Aorta (tissue), 5 donors: ENCODE measurements at places on chromosomes 6 and 20. TPM values are rescaled to one million over a fixed set of nuclear protein-coding genes. Genes with fewer than 3 reads are reported as not detected.

DNA sequence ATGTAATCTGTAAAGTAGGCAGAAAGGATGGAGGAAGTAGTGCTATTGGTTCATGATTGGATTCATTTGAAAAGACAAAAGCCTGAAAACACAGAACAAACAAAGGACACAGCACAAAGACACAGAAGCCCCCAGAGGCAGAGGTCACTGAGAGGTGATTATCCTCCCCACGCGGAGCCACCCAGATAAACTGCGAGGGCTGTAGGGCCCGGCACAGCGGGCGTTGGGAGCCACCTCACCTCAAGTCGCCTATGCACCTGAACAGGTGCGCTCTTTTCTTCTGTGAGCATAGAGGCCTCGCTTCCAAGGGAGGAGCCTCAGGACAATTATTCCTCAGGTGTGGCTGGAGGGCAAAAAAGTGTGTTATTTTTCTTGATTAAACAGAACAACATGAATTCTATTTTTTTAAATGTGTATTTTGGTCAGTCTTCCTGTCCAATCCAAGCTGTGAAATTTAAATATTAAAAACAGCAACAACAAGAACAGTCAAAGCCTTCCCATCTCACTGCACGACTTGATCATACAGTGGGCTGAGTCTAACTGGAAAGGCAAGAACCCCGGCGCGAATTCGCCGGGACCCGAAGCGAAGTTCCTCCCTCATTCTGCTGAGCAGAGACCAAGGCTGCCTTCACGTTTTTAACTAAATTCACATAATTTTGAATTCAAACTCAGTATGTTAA, 205.3 kb downstream of the THBS2 start:
- DNase-seq: no peak

The ATP5F1E gene
- total RNA-seq: 48.2 TPM

The ACOT8 gene
- 11.2 TPM for total RNA-seq

DNA sequence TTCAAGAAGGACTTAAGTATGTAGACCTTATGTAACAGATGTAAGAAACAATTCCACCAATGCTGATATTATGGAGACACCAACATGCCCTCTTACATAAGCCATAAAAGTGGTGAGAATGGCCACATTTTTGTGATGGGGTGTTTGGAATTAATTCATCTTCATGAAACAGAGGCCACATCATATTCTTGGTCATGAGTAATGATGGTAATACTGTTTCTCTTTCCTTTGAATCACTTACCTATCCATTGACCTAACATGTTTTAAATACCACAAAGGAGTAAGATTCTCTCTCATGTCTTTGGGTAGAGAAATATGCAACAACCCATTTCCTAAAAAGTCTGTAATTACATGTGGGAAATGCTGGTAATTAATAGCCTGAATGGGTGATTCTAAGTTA, 545.4 kb upstream of the FLRT3 start:
- no peak for DNase-seq

GRCh38 chr6:3391902-3392458, 64.9 kb downstream of the SLC22A23 start:
- DNase-seq: no peak

GRCh38 chr6:32684246-32684645, 17.8 kb upstream of the HLA-DQB1 start:
- no peak for DNase-seq

- no peak for DNase-seq
These were observed 162.9 kb upstream of the SASH1 start for GRCh38 chr6:148179786-148180185.

The DSTN gene
- total RNA-seq: 1,932 TPM

DNA sequence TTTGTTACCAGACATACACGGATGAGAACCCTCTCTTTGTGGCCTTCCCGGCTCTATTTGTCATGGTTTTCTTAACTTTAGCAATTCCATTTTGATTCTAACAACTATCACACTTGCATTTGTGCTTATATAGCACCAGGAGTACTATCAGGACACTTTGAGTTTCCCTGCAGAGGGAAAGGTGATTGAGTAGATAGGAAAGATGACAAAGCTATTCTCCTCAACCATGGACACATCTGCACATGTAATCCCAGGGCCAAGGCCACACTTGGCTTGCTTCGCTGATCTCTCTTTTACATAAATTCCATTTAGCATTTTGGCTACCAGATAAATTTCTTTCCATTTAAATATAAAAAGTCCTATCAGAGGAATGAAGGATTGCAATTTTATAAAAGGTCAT, 23.3 kb upstream of the CFAP206 start:
- DNase-seq: no peak

GRCh38 chr20:2398449-2398848, 17.7 kb downstream of the TGM6 start:
- DNase-seq: no peak

DNA sequence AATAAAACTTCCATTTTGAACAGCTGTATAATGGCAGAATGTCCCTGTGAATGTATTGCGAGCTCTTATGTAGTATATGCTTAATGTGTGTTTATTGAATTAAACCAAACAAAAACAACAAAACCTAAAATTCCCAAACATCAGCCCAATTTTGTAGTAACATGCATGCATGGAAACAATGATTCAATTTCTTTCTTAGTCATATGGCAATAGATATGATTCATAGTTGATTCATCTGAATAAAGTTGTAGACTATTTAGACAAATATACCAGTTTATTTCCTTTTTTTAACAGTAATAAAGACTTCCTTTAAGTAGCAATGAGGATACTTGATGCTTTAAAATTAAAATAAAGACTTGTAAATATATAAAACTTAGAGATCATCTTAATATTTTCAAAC, 670.6 kb downstream of the CD109 start:
- DNase-seq: no peak

DNA sequence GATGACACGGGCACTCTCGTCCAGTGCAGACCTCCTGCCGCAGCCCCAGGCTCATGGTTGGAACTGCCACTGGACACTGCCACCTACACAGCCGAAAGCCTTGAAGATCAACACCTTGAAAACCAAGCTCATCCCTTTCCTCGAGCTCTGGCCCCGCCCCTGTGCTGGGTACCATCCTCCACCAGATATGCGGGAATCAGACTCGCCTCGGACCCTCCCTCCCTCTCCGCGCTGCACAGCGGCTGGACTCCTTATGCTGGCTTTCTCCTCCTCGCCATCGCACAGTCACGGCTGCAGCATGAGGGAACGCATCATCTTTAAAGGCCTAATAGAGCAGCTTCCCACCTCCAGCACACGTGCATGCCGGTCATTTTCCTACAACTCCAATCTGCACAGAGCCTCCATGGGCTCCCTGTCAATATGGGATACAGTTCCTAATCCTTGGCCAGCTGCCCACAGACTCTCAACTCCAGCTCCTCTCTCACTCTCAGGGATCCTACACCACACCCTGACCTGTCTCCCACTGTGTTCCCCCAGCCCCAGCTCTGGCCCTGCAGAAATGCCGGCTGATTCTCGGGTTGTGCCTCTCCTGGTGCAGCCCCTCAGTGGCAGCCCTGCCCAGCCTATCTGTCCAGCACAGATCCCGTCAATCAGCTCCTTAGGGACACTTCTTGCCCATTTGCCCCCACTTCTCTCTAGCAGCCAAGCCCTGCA, 23.2 kb downstream of the TXNDC5 start:
- no peak for DNase-seq

The KCNK15 gene
- 5.0 TPM for total RNA-seq

DNA sequence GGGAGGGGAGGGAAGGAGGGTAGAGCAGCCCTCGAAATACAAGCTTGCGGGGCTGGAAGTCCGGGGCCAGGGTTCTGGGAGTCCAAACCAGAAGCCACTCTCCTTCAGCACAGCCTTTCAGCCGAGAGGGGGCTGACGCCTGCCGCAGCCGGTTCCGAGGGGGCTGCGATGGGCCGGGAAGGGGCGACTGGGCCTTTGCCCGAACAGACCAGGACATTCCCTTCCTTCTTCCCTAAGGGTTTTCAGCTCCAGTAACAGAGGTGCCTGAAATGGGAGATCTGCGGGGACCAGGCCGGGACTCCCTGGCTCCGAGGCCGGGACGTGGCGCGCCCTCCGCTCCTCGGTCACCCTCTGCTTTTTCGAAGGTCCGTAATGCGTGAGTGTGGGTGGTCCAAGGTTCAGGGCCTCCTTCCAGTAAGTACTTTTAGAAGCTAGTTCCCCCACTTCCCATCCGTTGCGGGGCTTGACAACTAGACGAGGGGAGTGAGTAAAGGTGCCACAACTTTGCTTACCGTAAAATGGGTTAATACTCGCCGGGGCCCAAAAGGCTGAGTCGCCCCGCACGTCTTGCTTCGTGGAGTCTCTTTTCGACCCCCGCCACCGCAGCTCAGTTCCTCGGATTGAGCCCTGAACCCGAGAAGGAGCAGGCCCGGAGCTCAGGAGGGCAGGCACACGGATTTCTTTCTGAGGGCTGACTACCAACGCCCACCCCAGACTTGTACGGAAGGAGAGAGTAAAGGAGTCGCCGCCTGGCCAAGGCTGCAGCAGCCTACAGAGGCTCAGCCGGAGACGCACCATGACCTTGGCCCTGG, 2.9 kb upstream of the OLIG3 start:
- no peak for DNase-seq
